Activated CD4-positive, alpha-beta memory T cell treated with anti-CD3 and anti-CD28 coated beads for 36 hours (primary cell): ENCODE measurements at places on chromosomes 4 and X. TPM values are rescaled to one million over a fixed set of nuclear protein-coding genes. Genes with fewer than 3 reads are reported as not detected.

DNA sequence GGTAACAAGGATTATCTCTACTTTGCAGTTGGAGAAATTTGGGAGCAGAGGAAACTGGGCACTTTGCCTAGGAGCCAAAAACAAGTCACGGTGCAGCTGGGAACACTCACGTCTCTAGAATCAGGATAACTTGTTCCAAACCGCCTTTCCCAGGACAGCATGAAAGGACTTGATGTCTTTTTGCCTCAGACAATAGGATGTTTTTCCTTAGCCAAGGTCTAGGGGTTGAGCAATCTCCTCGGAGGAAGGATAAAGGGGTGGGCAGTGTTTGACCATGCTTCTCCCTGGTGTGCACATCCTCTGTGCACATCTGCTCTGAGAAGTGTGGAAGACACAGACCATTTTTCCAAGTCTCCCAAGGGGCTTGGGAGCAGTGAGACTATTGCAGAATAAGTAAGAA, 1.7 kb upstream of the SPARCL1 start:
- DNase-seq = no peak

- DNase-seq = no peak
These were observed 964 bp upstream of the GPR82 start for GRCh38 chrX:41722816-41723618.

- no peak for DNase-seq
These were observed 55.7 kb downstream of the METTL14 start for GRCh38 chr4:118740869-118741268.

- peak; percentile 44 for DNase-seq
These were observed 8.4 kb upstream of the TBL1X start for GRCh38 chrX:9456250-9457074.

- DNase-seq = peak; percentile 13
These were observed 1.3 kb downstream of the TMEM165 start for GRCh38 chr4:55397126-55397436.

- no peak for DNase-seq
These were observed 13.6 kb downstream of the FGFRL1 start for GRCh38 chr4:1024882-1025545.

DNA sequence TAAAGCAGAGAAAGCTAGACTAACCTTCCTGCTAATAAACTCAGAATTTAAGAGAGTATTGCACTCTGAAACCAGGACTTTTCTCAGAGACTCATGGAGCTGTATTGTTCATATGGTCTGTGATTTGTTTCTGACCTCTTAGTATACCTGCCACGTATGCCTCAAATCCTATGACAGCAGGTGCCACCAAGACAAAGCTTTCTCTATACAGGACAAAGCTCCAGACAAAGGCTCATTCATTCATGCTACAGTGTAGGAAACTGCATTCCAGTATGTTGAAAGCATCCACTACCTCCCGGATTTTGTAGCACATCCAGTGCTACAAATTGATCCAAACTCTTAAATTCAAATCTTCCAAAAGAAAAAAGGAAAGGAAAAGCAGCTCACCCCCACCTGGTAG, 178.3 kb downstream of the CHIC2 start:
- DNase-seq = no peak

- no peak for DNase-seq
These were observed 32.0 kb upstream of the FGF16 start for GRCh38 chrX:77415161-77415560.

DNA sequence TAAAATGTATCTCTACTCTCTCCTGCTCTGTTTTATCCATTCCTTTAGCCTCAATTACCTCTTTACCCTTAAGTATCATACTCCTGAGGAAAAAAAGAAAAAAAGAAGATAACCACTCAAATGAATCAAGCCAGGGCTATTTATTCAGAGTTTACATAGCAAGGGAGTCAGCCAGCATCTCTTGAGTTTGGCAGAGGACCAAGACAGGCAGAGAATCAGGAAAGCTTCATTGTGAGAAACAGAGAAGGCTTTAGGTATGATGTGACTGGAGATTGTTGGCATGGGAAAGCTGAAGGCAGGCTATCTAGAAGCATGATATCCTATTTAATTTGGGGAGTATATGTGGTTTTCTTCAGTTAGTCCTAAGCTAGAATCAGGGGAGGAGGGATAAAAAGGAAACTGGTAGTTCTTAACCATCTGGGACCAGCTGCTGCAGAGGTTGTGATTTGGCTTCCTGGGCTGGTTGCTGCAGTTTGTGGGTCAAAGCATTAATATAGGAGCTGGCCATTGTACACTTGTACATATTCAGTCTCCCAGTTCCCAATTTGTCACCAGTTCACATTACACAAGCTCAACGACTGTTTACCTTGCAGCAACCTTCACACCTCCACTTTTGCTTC, 11.2 kb downstream of the APELA start:
- DNase-seq = no peak

DNA sequence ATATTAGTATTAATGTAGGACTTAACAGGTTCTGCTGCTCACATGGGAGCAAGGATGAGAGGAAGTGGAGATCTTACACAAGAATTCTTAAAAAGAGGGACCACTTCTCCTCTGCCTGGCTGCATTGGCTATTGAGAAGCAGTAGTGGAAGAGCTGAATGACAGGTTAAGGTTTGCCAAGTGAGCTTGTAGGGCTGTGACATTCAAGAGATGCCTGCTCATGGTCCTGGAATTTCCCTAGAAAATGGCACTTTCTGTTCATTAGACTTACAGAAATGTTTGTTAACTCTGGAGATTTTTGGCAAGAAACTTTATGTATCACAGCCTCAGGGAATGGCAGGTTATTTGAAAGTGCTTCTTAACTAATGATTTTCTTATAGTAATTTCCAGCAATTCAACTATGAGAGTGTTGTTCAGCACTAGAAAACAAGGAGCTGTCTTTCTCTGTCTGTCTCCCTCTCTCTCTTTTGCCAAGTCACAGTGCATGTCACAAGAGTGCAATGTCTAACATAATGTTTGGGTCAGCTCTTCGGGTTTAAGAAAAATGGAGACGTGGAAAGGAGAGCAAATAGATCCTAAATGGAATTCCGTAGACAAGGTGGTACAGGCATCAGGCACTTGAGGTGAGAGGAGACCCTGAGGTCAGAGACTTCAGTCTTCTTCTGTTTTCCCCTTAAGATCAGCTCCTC, 8.3 kb upstream of the NAP1L5 start:
- no peak for DNase-seq

DNA sequence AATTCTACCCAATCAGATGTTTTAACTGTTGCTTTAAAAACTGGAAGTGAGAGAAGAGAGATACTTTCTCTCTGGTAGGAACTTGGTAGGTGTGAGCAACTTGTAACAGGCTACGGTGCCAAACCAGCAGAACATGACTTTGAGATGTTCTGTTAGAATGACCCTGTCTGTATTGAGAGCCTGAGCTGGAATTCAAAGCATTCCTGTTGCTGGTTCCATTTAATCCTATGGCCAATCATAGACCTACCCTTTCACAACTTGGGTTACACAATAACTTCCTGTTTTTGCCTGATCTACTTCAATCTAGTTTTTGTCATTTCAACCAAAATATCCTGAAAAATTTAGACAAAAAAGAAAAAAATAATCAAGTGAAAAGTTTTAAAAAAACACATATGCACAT, 1.7 kb upstream of the PRRG1 start:
- DNase-seq = no peak

DNA sequence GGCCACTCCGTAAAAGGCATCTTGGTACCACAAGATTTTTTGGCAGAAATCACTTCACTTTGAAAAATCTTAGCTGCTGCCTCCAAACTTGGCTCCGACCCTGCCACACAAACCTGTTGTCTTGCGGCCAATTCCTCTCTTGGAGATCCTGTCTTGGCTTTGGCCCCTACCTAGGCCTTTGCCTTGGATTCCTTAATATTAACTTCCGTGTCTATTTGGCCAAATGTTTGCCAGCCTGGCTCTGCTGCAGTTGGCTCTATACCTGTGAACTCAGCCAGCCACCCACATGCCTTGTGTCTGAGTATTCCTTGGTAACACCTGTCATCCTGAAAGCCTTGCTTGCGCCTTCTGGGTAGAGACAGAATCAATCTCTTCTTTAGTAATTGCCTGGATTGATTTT, 12.5 kb downstream of the GRXCR1 start:
- DNase-seq = no peak

DNA sequence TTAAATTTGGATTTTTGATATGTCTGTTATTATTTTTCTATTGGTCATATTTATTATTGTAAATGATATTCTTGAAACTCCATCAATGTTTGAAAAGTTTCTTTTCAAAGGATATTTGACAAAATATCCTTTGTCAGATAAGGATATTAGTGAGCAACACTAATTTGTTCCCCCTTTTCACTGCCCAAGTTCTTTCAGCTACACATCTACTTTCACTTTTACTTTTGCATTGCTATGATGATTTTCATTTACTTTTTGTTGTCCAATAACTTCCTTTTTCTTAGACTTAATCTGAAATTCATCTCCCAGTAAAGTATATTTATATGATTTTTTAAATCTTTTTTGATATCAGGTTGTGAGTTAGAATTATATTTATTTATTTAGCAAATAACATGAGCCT, 542.3 kb upstream of the ADGRL3 start:
- DNase-seq = no peak

DNA sequence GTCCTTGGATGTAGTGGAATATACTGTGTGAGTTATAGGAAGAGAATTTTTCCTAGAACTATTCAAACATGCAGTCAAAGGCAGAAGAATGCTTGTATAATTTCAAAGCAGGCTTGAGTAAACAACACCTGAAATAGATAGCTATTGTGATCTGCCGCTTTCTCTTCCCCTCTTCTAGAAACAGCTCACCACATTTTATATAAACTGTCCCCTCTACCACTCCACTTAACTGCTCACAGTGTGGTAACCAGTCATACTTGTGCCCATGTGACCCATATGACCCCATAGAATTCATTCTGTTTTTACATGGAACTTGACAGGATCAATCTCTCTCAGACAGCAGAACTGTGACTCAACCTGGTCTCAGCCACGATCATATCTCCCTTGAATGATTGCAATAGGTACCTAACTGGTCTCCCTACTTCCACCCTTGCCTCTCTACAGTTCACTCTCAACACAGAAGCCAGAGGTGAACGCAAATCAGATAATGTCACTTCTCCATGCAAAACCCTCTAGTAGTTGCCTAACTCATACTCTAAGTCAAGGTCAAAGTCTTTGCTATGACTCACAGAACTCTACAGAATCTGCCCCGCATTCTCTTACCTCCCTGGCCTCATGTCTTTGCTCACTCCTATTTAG, 85.6 kb upstream of the EFHC2 start:
- DNase-seq = peak; percentile 15

The TCEAL2 gene
- 0.40 TPM for total RNA-seq

The GAGE12C gene
- total RNA-seq = not detected

- DNase-seq = no peak
These were observed 35.1 kb downstream of the ENPEP start for GRCh38 chr4:110510955-110511544.

DNA sequence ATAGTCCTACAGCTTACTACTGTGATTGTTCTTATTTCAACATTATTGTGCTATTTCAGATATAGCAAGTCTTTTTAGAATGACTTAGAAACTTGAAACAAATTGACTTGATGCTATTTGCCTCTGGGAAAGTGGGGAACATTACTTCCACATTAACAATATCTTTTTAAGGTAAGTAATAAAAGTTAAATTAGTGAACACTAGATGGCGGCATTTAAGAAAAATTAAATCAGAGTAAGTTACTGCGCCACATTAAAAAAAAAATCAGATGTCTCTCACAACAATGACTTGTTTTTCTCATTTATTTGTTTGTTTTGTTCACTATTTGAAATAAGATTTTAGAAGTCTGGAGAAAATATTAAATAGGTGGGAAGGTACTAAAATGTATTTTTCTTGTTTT, 1026.9 kb upstream of the SLIT2 start:
- DNase-seq = no peak

The GABRG1 gene
- not detected for total RNA-seq

DNA sequence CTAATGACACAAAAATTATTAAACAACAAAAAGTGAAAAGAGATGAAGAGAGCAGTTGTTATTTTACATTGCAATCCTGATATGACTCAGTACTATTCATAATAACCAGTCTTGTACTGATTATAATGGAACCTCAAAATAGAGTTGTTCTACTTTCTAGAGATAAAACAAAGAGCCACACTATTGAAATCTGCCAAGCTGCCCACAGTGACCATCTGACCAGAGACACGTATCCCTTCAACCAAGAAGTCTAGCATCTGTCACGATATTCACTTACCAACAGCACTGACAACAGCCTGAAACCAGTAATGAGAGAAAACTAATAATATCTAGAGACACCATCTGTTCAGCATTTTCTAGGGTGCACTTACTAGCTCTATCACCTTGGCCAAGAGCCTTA, 466.7 kb downstream of the NKX6-1 start:
- no peak for DNase-seq

- no peak for DNase-seq
These were observed 254.3 kb upstream of the AGA start for GRCh38 chr4:177696438-177696966.

GRCh38 chr4:3322059-3322550, 29.3 kb downstream of the RGS12 start:
- DNase-seq = no peak

The PRDM8 gene
- 4.3 TPM for total RNA-seq

The HEPH gene
- total RNA-seq = not detected

DNA sequence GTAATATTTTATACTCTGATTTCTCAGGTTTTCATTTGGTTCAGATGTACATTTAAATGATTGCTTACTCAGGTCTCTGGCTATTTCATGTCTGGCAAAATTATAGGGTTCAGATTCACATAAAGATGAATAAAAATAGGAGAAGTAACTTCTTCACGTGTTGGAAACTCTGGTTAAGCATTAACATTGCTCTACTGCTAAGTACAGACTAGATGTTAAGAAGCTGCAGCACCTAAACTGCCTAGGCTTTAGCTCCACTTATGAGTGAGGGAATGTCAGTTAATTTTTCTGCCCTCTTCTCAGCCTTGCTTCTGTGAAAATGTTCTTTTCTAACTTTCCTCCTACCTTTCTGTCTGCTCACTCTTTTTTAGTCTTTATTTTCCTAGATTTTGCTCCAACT, 361.2 kb downstream of the ARAP2 start:
- no peak for DNase-seq

DNA sequence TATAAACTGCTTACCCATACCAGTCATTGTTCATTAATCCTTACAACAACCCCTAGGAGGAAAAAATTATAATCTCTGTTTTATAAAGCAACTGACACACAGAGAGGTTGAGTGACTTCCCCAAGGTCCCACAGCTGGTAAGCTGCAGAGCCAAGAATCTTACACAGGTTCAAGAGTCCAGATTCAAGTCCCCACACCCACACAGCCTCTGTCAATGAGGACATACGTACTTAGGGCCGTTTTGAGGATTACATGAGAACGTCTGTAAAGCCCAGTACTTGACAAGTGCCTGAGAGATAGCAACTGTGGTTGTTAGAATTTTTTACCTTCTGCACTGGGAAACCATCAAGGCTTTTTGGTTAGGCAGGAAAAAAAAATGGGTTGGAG, 556 bp upstream of the SLC25A43 start:
- DNase-seq = no peak

The OCIAD1 gene
- total RNA-seq = 100 TPM

The NWD2 gene
- not detected for total RNA-seq
